ENCODE measurements at places on chromosomes 2 and 18.

GRCh38 chr2:26035090-26035743, 1.3 kb downstream of the RAB10 start:
- DNase-seq = no peak

DNA sequence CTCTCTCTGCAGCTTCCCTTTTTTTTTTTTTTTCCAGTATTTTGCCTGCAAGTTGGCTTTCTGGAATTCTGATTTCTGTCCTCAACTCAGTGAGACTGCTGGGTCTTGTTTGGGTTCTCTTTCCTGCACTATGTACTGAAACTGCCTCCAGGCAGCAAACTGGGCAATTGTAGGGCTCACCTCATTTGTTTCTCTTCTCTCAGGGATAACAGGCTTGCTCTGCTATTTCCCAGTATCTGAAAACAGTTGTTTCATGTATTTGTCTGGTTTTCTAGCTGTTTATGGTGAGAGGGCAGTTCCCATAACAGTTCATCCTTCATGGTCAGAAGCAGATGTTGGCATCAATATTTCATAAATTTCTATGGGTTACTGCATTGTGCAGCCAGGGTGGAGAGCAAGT, 206.0 kb downstream of the CYRIA start:
- no peak for DNase-seq

DNA sequence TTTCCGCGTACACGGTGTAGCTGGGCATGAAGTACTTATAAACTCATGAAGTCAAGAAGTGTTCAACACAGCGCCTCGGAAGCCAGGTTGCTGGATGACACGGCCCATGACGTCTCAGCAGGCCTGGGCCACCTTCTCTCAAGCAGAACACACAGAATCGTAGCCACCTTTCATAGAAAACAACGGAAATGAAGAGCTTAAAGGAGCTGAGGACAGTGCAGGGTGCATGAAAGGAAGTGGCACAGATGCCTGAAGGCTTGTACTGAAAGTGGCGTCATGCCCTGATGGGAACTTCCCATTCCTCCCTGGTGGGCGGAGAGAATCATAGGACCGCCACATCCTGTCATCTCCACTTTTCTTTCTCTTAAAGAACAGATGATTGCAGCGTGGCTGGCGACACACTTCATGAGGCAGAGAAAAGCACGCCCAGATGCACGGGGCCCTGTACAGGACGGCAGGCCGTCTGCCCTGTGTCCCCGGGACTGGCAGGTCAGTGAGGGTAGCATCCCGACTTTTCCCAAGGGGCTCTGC, 31.1 kb downstream of the HDAC4 start:
- peak; percentile 74 for DNase-seq

GRCh38 chr2:179432751-179433150, 168.1 kb upstream of the SESTD1 start:
- no peak for DNase-seq

- no peak for DNase-seq
Observed at GRCh38 chr2:233152541-233152940, 92.4 kb downstream of the INPP5D start.

DNA sequence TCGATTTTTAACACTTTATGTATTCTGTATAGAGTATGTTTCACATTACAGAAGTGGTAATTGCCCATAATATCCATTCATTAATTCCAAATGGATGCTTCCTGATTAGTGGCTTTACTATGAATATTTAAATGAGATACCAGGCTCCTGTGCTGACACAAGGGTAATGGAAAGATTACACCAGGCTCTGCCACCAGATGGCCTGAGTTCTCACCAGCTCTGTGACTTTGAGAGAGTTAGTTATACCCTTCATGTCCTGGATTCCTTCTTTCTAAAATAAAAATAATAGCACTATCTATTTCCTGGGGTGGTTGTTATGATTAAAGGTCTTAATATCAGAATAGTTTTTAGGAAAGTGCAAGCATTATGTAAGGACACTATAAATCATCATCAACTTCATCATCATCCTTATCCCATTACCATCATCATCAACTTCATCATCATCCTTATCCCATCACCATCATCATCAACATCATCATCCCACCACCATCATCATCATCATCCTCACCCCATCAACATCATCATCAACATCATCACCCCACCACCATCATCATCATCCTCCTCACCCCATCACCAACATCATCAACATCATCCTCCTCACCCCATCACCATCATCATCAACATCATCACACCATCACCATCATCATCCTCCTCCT, 151.8 kb downstream of the DNER start:
- DNase-seq = no peak

Data from stimulated activated CD4-positive, alpha-beta T cell treated with anti-CD3 and anti-CD28 coated beads, Interleukin-2, amount 100 ng/mL, for 24 hours (primary cell).